HCEC 1CT (cell line): ENCODE measurements at places on chromosomes 1 and 21.

DNA sequence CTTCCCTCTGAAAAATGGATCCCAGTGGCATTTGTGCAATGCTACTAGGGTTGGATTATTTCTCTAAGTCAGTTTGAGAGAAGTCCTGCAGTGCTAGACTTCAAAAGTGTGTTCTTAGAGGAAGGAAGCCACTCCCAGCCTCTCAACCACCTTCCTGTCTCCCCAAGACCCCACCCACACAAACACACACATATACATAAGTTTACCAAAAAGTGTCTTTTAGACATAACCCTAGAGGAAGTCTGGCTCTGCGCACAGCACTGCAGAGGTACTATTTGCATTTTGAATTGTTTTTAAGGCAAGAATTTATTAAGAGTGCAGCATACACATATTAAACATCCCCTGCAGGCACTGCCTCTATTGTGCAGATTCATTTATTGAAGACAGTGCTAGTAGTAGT is 127.3 kb downstream of the HHIPL2 start:
- DNase-seq, result no peak

DNA sequence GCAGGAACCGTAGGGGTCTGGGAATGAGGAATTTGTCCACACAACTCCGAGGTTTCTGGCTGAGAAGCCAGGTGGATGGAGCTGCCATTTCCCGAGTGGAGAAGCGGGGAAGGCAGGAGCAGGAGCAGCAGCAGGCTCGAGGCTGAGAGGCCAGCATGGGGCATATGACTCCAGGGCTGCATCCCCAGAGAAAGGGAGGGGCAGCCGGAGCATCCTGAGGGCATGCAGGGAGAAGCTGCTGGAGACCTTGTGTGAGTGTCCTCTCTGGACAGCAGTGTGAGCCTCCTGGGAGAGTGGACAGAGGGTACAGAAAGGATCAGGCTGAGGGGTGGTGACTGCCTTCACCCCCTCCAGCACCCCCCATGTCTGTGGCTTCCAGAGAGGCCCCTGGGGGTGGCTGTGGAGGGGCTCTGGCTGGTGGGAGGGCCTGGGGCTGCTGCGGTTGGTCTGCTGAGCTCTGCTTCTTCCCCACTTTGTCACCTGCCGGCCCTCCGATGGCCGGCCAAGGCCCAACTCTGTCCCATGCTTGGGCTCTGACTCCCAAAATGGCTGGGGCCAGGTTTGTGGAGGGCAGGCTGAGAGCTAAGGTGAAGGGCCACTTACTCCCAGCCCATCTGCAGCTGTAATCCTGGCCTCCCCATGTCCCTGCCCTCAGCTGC is 633.1 kb downstream of the MATN1 start:
- DNase-seq, result no peak

DNA sequence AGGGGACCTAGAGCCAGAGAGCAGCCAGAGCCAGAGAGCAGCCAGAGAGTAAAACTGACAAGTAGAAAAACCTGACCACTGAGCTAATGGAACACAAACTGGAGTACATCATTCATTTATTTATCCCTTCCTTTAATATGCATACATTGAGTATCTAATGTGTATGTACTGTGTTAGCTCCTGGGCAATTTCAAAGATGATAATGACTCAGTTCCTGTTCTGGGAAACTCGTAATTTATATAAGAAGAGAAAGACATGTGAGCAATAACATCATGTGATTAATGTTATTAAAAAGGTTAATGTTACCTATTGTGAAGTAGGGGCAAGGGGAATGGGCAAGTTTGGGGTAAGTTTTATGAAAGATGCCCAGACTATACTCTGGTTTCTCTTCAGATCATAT is 199.9 kb downstream of the TNR start:
- DNase-seq, result no peak

DNA sequence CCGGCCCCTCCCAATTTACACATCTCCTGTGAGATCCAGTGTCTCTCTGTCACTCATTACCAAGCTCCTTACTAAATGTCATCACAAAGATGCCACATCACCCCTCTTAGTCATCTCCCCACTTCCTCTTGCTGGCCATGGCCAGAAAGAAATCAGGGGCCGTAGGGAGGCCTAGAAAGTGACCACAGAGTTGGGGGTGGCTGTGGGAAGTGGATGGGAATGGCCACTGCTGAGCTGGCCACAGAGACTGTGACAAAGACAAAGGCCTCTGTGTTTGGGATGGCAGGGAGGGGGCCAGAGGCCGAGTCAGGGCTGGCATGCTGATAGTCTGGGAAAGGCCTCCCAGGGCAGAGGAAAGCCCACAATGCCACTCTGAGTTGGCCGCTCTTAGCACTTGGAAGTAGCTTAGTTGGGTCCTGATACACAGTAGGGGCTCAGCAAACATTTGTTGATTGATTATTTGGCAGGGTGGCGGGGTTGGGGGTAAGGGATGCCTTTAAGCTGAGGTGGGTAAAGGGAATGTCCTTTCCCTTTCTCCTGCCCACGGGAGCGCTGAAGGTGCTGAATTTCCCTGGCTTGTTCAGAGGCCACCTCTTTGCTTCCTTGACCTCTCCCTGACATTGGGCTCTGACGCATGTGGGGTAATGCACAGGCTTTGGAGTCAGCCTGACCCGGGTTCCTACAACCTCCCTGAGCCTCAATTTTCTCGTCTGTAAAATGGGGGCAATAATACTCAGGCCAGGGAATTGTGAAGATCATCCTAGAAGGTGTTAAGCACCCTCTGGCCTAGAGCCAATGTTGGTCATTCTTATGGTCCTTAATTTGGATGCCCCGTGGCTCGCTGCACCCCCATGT is 13.2 kb downstream of the NAV1 start:
- peak; percentile 77 for DNase-seq

GRCh38 chr1:8560611-8561544 is 243.0 kb downstream of the SLC45A1 start:
- peak; percentile 50 for DNase-seq

DNA sequence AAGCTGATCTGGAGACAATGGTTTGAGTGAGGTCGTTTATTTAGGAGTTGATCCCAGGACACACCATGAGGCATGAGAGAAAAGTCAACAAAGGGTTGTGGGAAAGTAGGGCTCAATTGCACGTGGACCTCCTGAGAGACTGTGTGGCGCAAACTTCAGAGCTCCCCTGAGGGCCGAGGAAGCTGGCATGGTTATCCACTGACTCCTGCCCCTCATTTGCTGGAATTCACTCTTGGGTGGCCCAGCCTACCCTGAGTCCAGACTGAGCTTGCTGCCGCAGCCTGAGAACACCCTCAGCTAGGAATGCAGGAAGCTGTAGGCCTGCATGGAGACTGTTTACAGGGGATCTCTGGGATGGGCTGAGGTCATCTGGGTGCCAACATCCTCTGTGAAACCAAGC is 301.0 kb downstream of the RWDD3 start:
- no peak for DNase-seq

DNA sequence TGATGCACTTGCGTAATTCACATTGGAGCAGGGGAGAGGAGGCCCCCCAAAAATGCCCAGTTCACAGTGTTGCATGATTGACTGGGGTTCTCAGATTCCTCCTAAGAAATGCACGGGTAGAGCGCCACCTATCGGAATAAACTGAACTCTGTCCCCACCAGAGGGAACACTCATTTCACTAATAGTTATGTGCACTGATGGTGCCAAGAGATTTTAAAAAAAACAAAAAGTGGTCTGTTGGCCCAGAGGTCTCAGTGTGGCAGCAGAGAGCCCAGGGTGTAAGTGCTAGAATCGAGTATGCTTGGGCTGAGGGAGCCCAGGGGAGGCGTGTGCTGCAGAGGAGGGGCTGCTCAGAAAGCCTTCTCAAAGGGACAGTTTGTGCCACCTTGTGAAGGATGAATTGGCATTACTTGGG is 6.9 kb downstream of the PINK1 start:
- peak; percentile 47 for DNase-seq

GRCh38 chr1:205858141-205858961 is 8.4 kb upstream of the PM20D1 start:
- no peak for DNase-seq

GRCh38 chr1:118504221-118504644 is 319.2 kb upstream of the SPAG17 start:
- no peak for DNase-seq

GRCh38 chr1:56326056-56326455 is 253.3 kb downstream of the PLPP3 start:
- peak; percentile 40 for DNase-seq

DNA sequence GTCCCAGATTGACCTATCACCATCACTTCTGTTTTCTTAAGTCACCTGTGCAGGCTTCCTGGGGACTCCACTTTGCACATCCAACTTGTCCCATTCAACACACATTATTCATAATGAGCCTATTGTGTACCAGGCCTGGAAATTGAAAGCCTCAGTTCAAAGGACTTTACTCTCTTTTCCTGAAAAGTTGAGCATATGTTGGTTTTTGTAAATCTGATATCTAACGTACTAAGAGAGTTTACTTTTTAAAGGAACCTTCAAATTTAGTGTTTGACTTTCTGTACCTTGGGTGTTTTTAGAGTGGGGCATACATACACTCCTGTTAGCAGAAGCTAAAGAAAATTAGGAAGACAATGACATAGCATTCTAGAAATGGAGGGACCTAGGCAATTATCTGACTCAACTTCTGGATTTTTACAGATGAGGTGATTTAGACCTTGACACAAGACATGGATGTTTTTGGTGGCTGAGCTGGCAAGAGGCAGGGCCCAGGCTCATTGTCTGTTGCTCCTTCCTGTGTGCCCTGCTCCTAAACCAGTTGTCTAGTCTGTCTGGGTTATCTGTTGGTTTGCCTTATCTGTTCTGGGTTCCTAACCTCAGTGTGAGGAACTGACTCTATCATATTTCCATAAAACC is 336.5 kb downstream of the RPS6KC1 start:
- DNase-seq, result no peak

- no peak for DNase-seq
Observed at GRCh38 chr1:226482196-226482595, 66.4 kb upstream of the STUM start.

DNA sequence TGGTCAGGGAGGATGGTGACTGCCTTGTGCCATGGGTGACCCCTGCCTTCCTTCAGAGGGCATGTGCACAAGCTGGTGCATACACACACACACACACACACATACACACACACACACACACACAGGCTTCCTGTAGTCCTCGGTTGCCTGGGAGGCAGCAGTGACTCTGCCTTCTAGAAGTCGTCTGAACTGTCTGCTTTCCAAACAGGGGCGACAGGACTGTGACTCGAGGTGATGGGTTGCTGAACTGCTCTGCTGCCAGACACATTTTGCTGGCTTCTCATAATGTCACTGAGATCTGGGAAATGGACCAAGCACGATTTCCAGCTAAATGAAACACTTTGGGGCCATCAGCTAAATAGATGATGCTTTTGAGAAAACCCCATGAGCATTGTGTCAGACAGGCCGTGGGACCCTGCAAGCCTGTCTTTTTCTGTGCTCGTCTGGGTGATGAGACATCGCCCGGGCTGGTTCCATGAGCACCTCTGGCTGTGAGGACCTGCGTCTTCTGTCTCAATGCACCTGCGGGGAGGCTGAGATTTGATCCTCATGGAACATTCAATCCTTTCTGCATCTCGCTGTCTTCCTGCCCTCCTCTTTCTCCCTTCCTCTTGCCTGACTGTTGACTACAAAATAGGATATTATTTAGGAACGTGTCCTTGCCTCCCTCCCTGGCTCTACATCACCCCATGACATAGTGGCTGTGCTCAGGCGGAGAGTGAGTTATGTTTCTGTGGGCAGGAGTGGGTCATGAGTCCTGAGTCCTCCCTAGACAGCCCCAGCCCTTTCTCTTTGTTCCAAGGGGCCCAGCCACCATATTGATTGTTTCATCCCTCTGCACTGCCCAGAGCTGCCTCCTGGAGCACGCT is 436.8 kb downstream of the CAMTA1 start:
- DNase-seq, result no peak

DNA sequence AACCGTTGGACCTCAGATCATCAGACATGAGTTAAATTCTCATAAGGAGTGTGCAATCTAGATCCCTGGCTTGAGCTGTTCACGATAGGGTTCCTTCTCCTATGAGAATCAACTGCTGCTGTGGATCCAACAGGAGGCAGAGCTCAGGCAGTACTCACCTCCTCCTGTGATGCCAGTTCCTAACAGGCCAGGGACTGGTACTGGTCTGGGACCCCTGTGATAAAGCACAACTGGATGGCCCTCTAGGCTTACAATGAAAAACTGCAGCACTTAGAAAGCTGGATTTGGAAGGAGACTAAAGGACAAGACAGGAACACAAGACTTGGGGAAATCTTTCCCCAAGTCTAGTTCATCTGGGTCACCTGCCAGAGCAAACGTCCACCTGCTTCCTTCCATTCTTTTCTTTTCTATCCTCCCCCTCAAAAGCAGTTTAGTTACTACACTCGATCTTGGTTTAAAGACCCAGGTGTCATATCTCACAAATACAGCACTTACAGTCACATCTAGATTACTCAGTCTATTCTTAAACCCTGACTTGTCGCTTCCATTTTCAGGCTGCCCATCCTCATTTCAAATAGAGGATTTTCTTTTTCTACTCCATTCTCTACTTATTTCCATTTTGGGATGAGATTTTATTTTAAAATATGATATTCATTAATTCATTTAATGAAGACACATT is 59.8 kb downstream of the PTPN14 start:
- no peak for DNase-seq

DNA sequence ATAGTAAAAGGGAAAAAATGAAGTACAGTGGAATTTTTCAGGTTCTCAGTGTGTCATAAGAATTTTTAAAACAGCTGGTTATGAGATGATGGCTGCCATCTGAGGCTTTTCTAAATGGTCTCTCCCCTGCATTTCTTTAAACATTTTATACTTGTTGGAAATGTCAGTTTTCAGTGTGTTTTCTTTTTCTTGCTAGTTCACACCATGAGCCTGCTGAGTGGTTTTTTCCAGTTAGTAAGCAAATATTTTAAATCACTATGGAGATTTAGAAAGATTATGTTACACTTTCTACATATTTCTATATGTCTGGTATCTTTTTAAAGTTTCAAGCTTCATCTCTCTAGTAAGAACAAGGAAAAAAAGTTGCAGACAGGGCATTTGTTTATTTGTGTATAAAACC is 9.6 kb downstream of the RBM15 start:
- no peak for DNase-seq

- peak; percentile 22 for DNase-seq
Observed at GRCh38 chr1:154557939-154558719, at the start of gene UBE2Q1. TSS of gene UBE2Q1 (minus strand) at chr1:154558662. CDS start at chr1:154558553, 109 bp downstream.

DNA sequence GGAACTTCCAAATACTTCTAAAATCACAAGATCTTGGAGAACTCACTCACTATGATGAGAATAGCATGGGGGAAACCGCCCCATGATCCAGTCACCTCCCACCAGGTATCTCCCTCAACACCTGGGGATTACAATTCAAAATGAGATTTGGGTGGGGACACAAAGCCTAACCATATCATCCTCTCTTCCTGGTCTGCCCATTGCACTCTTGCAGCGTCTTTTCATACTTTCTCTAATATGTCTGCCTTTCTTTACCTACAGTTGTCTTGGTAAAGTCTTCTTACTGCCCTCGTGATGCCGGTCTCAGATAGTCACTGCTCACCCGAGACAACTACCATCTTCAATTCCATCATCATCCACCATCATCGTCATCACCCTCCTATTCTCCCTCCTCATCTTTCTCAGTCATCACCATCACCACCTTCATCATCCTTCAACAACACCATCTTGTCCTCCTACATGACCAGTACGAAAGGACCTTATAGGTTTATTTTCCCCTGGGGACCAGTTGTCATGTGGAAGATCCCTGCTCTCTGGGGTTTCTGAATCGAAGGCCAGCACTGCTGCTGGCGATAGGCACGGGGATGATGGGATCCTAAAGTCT is 58.5 kb upstream of the CASZ1 start:
- no peak for DNase-seq
